ENCODE measurements at places on chromosomes 6 and 20.

DNA sequence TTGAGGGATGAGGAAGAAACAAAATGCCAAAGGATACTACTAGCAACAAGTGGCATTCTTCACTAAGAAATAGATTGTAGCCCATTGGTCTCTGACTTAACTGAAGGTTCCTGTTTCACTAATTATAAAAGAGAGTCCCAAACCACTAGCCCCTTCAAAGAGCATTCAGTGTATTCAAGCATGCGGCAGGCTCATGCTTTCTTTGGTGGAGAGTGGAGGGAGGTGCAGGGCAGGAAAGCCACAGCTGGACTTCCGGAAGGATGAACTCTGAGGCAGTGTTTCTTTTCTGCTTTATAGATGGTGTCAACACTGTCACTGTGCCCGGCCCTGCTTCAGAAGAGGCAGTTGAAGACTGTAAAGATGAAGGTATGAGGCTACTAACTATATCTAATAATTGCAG is 636.1 kb downstream of the KIF16B start:
- no peak for DNase-seq

DNA sequence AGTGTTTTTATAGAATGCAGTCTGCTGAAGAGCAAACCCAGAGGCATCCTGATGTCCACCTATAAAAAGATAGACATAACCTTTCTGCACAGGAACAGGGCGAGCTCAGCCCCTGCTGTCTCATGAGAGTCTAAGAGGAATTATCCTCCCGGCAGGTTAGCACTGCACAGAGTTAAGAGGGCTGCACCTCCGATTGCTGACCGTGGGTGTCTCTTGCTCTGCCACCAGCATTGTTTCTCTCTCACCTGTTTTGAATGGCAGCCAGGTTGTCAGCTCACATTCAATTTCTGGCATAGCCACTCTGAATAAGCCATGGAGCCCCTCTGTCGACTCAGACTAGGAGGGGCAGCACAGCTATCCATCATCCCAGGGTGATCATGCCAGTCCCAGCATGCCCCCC is 211.2 kb downstream of the PHACTR1 start:
- DNase-seq: no peak

DNA sequence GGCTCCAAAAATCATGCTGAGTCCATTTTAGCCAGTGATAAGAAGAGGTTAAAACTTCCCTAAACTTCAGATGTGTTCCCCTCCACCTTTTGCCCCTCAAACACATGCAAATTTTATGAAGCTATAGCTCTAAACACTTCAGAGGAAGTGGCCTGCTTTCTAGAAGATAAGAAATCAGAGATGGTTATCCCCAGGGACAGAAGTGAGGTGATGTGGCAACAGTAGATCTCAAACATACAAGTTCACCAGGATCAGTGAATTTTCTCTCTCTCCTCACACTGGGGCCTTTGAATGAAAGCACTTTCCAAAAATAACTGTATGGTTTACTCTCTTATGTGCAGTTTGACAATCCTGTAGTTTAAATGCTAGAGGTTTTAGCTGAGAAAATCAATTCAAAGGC is 332.0 kb downstream of the BTBD9 start:
- peak; percentile 44 for DNase-seq

- no peak for DNase-seq
Observed at GRCh38 chr6:81547149-81547548, 205.3 kb downstream of the TENT5A start.

- DNase-seq: no peak
Observed at GRCh38 chr6:146388736-146389364, 154.8 kb upstream of the RAB32 start.

DNA sequence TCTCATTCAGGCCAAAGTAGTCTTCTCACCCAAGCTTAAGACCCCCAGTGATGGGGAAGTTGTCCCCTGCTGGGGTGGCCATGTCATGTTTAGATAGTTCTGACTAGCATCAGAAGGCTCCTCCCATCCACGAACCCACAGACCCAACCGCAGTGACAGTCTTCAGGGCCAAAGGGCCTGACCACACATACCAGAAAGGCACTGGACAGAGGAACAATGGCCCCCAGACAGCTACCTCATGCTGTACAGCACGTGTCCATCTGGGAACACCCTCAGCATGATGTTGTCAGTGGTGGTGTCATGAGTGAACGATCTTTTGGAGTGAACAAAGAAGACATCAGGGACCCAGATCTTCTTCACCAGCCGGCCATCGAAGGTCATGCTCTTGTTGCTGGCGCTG is 46.3 kb downstream of the GABRR2 start:
- DNase-seq: no peak
